ENCODE measurements at places on chromosomes 1 and 21. TPM values are rescaled to one million over a fixed set of nuclear protein-coding genes. Genes with fewer than 3 reads are reported as not detected.

- DNase-seq, result no peak
Observed at GRCh38 chr1:192869308-192869940, 60.6 kb downstream of the RGS2 start.

- DNase-seq, result no peak
Observed at GRCh38 chr1:228748029-228748428, 12.8 kb downstream of the RHOU start.

DNA sequence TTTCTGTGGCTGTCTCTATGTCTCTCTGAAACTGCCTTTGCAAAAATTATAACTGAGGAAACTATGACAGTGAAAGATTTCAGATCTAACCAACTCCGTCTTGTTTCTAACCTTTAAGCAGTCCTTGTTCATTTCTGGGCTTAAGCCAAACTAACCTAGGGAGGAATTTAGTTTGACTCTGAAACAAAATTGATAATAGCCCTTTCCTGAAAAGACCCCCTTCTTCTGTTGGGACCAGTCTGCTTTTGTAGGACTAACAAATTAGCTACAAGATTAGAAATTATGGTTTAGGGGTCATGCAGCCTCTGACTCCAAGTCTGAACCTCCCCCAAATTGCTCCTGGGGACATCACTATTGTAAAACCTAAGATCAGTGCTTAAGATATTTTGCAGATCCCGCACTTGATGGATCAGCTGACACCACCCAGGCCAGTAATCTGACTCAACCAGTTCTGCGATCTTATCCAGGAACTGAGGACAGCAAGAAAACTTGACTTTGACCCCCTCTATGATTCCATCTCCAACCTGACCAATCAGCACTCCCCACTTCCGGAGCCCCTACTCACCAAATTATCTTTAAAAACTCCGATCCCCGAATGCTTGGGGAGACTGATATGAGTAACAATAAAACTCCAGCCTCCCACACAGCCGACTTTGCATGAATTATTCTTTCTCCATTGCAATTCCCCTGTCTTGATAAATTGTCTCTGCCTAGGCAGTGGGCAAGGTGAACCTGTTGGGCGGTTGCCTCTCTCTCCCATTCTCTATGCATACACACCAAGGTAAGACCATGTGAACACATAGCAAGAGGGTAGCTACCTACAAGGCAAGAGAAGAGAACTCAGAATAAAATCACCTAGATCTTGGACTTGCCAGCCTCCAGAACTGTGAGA is 11.1 kb upstream of the TRIM63 start:
- DNase-seq, result no peak

GRCh38 chr21:14545906-14546480 is at the start of gene SAMSN1:
Gene SAMSN1, minus strand, starts transcription at chr21:14546315. Its CDS starts 54 bp downstream, at chr21:14546261.
- DNase-seq, result no peak

Gene RXRG
- not detected for total RNA-seq

DNA sequence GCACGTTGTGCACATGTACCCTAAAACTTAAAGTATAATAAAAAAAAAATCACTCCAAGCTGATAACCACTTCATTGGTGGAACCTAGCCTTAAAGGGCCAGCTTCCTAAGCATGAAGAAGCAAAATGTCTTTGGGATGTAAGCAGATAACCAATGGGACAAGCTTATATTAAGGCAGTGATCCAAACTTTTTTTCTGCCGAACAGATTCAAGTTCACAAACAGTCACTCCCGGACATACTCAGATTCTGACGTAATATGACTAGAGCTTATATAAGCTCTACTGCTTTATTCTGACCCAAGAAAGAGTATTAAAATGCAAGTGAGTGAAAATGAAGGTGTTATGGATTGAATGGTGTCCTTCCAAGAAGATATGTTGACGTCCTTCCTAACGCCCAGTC is 44.9 kb upstream of the HIVEP3 start:
- no peak for DNase-seq

DNA sequence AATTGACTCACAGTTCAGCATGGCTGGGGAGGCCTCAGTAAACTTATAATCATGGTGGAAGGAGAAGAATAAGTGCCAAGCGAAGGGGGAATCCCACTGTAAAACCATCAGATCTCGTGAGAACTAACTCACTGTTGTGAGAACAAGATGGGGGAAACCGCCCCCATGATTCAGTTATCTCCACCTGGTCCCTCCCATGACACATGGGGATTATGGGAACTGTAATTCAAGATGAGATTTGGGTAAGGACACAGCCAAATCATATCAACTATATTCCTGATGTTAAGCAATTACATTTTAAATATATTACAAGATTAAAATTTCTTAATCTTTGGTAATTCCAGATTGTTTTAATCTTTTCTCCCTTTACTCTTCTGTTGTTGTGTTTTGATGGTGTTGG is 55.2 kb downstream of the FNBP1L start:
- no peak for DNase-seq

DNA sequence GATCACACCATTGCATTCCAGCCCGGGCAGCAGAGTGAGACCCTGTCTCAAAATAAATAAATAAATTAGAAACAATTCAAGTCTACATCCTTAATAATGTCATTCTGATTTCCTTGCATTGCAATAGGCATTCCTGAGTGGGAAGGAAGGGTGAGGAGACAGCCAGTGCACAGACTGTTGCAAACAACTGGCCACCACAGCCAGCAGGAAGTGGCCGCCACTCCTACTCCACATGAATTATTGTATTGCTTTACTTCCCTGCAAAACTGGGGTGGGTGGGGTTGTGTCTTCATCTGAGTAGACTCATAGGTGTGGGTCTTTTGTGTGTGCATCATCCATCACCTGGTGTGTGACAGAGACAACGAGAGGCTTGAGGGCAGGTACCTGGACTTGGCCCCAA is 60.1 kb downstream of the OPTC start:
- no peak for DNase-seq

DNA sequence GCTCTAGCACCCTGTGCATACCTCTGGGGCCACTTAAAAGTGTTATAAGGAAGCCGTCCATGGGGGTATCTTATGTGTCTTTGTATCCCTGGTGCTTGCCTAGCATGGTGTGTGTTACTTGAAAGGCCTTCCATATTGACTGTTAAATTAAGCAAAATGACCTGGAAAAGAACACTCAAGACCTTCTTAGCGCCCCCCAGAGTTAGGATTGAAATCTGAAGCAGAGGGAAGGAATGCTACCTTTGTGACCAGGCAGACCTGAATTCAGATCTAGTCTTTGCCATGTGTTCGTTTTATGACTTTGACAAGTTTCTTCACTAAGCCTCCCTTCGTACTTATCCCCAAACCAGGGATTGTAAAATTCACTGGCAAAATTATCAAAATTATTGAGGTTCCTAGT is 59.9 kb downstream of the SLC22A15 start:
- DNase-seq, result no peak

- no peak for DNase-seq
Observed at GRCh38 chr1:244002721-244003120, 48.4 kb upstream of the ZBTB18 start.

DNA sequence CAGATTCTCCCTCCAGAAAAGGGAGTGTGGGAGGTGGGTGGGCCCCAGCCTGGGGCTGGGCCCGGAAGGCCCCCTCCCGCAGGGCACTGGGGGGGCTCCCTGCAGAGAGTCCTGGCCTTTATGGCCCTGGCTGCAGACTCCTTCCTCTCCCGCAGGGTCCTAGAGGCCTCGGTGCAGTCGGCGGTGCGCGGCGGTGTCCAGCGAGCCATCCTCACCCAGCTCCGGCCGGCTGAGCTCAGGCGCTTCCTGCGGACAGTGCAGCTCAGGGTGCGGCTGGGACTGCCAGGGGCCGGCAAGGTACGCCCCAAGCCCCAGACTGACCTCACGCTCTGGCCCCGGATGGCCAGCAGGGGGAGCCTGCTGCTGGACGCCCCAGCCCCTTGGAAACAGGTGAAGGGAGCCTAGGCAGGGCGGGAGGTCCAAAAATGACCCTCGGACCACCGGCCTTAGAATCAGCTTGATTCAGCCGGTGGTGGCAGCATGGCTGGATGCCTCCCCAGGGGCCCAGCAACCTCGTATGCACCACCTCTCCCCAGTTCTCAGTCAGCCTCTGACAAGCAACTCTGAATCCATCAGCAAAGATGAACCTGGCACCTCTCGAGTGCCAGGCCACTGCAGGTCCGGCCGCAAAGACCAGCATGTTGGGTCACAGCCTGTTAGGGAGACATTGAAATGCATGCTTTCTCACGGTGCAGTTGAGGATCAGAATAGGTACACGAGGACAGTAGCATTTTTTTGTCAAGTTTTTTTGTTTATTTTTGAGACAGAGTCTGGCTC is 20.6 kb downstream of the MTHFR start:
- DNase-seq, result peak; percentile 41

Gene TAS1R3
- not detected for total RNA-seq

DNA sequence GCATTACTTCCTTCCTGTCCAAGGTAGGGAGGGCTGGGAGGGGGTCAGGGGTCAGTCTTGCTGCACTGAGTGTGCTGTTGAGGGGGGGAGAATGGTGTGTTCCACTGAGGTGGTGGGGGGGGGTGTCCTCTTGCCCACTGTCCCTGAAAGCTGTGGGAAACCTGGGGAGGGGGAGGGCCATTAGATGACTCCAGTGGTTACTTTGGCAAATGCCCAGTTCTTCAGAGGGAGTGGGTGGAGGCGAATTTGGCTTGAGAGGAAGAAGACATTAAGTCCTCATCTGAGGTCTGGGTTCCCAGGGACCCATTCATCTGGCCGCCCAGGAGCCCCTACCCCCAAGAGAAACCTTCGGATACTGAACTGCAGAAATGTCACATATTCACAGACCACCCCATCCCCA is 36.2 kb downstream of the MEF2D start:
- DNase-seq, result no peak

- DNase-seq, result peak; percentile 90
Observed at GRCh38 chr1:28882009-28882628, 32.2 kb upstream of the EPB41 start.

Gene CLIC6
- 0.02 TPM for total RNA-seq

- DNase-seq, result no peak
Observed at GRCh38 chr21:45457161-45457831, 52.3 kb downstream of the COL18A1 start.

DNA sequence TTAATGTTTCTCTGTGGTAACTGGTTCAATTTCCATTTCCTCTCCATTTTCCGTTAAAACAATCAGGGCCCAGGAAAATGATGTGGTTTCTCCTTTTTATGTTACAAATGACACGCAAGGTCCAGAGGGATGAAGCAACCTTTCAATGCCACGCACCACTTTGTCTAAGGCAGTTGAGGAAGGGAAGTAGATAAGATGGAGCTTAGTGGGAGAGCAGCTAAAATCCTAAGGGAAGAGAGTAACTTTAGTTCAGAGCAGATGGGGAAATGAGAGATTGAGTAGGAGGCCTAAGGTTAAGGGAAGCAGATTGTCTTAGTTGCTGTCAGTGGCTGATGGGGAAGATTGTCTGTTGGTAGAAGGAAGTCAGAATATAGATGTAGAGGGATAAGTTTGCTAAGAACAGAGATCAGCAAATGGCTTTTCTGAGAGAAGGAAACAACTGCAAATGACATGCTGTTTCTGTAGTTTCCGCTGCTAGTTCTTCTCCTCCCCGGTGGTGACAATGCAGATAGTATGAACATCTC is 660 bp downstream of the CD1C start:
- no peak for DNase-seq

- DNase-seq, result no peak
Observed at GRCh38 chr1:235932090-235932510, 65.4 kb upstream of the LYST start.

Gene JMJD4
- 18.8 TPM for total RNA-seq

Gene PDPN
- 4.1 TPM for total RNA-seq

- no peak for DNase-seq
Observed at GRCh38 chr1:245797592-245798348, 643.0 kb downstream of the KIF26B start.

DNA sequence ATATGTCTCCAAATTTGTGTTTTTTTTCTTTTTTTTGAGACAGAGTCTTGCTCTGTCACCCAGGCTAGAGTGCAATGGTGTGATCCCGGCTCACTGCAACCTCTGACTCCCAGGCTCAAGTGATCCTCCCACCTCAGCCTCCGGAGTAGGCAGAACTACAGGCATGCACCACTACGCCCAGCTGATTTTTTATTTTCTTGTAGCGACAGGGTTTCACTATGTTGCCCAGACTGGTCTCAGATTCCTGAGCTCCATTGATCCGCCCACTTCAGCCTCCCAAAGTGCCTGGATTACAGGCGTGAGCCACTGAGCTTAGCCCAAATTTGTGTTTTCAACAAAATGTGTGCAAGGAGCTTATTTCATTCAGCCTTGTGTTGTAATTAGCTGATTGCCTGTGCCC is 59.0 kb upstream of the IFFO2 start:
- no peak for DNase-seq

DNA sequence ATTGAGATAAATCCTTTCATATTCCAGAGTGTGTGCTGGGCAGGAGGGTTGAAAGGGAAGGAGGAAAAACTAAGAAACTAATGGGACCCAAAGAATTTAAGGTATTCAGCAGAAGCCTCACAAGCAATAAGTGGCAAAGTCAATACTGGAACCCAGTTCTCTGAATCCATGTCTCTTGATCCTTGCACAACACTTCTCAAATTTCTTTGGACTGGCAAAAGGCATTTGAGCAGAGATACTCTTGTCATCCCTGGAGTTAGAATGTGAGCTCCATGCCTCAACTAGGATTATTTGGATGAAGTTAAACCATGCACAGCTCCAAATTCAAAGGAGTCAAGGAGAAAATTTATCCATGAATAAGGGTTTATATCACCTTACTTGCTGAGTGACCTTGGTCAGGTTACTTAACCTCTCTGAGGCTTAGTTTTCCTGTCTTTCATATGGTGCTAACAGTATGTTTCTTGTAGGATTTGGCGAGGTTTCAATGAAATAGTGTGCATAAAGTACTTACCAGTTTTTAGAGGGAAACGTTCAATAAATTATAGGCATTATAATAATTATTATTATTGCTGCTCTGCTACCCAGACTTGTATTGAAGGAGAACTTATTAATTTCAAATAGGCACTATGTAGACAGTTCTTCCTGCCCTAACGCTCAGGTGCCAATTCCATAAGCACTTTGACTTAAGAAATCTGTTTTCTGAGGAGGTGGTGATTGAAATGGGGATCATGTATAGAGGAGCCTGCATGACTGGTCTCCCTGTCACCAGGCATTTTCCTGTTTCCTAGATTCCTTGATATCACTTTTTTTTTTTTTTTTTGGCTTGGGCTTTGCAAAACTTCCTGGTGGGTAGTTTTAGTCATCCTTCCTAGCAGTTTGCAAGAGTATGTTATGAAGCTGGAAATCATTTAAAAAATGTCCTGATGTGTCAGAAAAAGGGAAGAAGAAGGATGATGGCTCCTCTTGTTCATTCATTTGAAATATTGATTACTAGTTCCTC is 125.0 kb upstream of the JUN start:
- peak; percentile 86 for DNase-seq

Gene GJA5
- 2.6 TPM for total RNA-seq

Gene PGLYRP4
- total RNA-seq, result not detected

DNA sequence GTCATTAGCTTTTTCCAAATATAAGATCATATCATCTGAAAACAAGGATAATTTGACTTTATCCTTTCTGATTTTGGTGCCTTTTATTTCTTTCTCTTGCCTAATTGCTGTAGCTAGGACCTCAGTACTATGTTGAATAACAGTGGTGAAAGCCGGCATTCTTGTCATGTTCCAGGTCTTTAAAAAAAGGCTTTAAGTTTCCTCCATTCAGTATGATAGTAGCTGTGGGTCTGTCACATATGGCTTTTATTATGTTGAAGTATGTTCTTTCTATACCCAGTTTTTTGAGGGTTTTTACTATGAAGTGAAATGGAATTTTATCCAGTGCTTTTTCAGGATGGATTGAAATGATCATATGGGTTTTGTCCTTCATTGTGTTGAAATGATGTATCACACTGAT is 115.8 kb downstream of the DUSP10 start:
- DNase-seq, result no peak

Gene ZNF695
- 2.5 TPM for total RNA-seq

Data from M059J (cell line).